Neural crest cell (in vitro differentiated cells): ENCODE measurements at places on chromosomes 7 and 10. TPM values are rescaled to one million over a fixed set of nuclear protein-coding genes. Genes with fewer than 3 reads are reported as not detected.

DNA sequence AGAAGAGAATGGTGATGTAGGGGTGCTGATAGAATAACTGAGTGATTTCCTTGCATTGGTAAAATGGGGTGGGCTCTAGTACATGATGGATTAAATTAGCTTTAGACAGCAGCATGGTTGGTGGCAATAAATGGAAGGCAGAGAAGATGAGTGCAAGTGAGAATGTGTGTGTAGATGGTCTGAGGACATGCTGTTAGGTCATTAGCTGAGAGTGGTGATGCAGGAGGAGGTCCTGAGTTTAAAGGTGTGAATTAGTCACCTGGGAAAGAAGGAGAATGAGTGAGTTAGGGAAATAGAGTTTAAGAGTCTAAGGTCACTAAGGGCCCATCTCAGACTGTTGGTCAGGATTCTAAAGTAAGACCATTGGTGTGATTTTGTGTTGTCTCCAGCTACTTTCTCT lies 17.9 kb upstream of the SEC61A2 start:
- no peak for DNase-seq
- H3K4me3 ChIP-seq: no peak overlapping the region
- peak overlapping the region; percentile 29 for H3K27ac ChIP-seq
- no peaks in the 10 kb centered on the region for H3K27me3 ChIP-seq

- no peak for DNase-seq
- H3K27ac ChIP-seq: no peak overlapping the region
- H3K36me3 ChIP-seq: no peaks in the 10 kb centered on the region
These were observed 127.3 kb downstream of the MBL2 start for GRCh38 chr10:52645187-52645758.

- peaks cover 21% of the 10 kb centered on the region for H3K4me1 ChIP-seq
- no peak overlapping the region for H3K27ac ChIP-seq
- DNase-seq: no peak
- H3K27me3 ChIP-seq: no peaks in the 10 kb centered on the region
These were observed 47.4 kb downstream of the MTPN start for GRCh38 chr7:135929722-135930141.

MYO1G gene
- 0.49 and 0.64 TPM in 2 replicates for total RNA-seq

DNA sequence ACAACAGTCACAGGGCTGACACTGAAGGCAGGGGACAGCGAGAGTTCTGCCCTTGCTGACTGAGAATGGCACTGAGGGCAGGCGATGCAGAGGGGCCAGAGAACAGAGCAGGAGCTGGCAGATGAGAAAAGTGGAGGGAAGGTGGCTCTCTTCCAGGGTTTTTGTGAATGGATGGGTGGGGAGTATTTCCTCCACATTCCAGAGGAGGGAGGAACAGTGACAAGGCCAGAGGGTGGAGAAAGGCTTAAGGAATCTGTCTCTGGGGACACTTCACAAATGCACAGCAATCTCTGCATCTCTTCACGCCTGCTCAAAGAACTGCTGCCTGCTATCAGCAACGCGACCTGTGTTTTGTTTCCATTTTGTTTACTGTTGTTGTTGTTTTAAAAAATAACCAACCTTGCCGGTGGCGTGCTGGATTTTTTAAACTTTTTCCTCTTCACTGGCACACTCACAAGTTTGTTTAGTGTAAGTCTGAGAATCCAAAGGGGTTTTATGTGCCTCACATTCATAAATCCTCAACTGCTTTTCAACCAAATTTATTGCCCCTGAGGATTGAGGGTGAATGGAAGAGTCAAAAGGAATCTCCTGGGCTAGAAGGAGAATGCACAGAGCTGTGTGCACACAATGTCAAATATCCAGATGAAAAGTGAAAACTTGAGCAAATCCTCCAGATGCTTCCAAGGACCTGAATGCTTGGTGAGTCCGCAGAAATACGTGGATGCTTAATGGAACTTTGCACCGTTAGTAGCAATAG lies 129.3 kb downstream of the GLI3 start:
- H3K27ac ChIP-seq: peak overlapping the region; percentile 44
- peaks cover 21% of the 10 kb centered on the region for H3K36me3 ChIP-seq
- no peaks in the 10 kb centered on the region for H3K27me3 ChIP-seq
- H3K4me1 ChIP-seq: peaks cover 71% of the 10 kb centered on the region
- H3K4me3 ChIP-seq: peak overlapping the region; percentile 5

CYP3A4 gene
- not detected in 2 replicates for total RNA-seq

DNA sequence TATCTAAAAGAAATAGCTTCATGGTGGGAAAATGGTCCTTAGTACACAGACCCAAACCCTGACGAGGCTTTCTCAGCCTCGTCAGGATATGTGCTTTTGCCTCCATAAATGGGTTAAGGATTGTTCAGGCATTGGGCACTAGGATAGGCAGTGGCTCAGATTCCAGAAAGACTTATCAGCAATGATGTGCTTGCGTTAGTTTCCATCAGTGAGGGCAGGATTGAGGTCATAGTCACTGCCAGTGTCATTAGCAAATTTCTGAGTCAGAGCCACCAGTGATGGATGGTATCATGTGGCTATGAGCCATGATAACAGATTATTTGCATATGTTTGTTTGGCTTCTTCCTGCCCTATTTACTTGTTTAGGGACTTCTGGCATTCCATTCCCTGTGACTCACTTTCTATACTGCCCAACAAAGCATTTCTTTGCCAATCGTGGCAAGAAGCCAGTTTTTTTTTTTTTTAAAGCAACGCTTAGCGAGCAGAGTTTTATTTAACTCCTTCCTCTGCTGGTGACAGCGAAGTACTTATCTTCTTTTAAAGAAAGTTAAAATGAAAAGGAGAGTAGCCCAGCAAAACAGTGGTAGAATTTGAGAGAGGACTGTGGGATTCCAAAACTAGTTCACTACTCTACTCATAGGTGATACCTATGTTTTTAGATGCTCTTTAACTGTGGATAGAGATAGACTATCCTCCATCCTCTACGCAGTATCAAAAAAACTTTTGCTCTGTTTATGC lies 44.4 kb downstream of the MYPN start:
- no peak for DNase-seq
- no peaks in the 10 kb centered on the region for H3K27me3 ChIP-seq
- H3K4me3 ChIP-seq: no peak overlapping the region
- H3K4me1 ChIP-seq: peaks cover 17% of the 10 kb centered on the region
- H3K36me3 ChIP-seq: no peaks in the 10 kb centered on the region
- H3K27ac ChIP-seq: no peak overlapping the region

DNA sequence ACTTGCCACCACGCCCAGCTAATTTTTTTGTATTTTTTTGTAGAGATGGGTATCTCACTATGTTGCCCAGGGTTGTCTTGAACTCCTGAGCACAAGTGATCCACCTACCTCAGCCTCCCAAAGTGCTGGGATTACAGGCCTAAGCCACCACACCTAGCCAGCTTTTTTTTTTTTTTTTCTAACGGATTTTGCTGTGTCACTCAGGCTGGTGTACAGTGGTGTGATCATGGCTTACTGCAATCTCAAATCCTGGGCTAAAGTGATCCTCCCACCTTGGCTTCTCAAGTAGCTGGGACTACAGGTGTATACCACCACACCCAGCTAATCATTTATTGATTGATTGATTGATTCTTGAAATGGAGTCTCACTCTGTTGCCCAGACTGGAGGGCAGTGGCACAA lies 106.0 kb upstream of the TRIM24 start:
- no peaks in the 10 kb centered on the region for H3K4me1 ChIP-seq
- H3K27me3 ChIP-seq: no peaks in the 10 kb centered on the region
- no peak for DNase-seq
- no peak overlapping the region for H3K4me3 ChIP-seq
- H3K27ac ChIP-seq: no peak overlapping the region

DNA sequence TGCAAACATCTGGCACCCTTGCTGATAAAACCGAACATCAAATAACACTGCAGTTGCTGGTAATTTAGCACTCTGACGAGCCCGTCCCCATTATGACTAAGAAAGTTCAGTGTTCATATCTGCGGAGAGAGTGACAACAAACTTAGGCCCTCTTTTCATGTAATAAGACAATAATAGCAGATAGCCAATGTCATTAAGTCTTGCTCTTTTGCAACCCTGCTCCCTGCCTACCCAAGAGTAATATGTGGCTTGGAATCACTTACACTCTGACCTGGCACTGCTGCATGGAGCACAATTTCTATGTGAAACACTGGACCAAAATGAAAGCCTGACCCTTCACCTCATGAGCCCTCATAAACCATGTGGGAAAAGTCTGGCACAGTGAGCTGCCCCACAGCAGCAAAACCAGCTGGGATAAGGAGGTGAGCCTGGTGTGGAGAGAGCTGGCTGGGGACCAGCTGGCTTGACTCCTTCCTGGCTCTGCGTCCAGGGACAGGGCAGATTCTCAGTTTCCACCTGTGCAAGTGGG lies 86.5 kb downstream of the HIPK2 start:
- H3K27ac ChIP-seq: no peak overlapping the region
- H3K27me3 ChIP-seq: no peaks in the 10 kb centered on the region
